ENCODE measurements at places on chromosomes 6 and 20. TPM values are rescaled to one million over a fixed set of nuclear protein-coding genes. Genes with fewer than 3 reads are reported as not detected.

GRCh38 chr20:32319100-32319499 is 39.0 kb upstream of the ASXL1 start:
- DNase-seq = no peak

GRCh38 chr6:168179702-168180382 is 100.8 kb upstream of the FRMD1 start:
- DNase-seq = no peak

GRCh38 chr20:57790176-57790575 is 80.4 kb upstream of the PMEPA1 start:
- no peak for DNase-seq

Gene MLN
- total RNA-seq = not detected

Gene RCAN2
- total RNA-seq = 30.6 TPM

DNA sequence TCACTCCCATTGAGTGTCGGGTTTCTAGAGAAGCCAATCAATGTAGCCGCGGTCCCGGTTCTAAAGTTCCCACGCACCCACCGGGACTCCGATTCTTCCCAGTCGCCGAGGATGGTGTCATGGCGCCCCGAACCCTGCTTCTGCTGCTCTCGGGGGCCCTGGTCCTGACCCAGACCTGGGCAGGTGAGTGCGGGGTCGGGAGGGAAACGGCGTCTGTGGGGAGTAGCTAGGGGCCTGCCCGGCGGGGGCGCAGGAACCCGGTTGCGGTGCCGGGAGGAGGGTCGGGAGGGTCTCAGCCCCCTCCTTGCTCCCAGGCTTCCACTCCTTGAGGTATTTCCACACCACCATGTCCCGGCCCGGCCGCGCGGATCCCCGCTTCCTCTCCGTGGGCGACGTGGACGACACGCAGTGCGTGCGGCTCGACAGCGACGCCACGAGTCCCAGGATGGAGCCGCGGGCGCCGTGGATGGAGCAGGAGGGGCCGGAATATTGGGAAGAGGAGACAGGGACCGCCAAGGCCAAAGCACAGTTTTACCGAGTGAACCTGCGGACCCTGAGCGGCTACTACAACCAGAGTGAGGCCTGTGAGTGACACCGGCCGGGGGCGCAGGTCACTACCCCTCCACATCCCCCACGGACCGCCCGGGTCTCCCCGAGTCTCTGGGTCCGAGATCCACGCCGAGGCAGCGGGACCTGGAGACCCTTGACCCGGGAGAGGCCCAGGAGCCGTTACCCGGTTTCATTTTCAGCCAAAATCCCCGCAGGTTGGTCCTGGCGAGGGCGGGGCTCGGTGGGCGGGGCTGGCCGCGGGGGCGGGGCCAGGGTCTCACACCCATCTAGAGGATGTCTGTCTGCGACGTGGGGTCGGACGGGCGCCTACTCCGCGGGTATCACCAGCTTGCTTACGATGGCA is 35.2 kb upstream of the HLA-G start:
- DNase-seq = peak; percentile 65

All from thyroid gland (tissue), 4 donors.